ENCODE measurements at places on chromosomes 3 and 15.

GRCh38 chr3:111903067-111903511 is 44.0 kb downstream of the PHLDB2 start:
- DNase-seq, result no peak

- DNase-seq, result no peak
Observed at GRCh38 chr3:178618197-178618596, 82.0 kb downstream of the KCNMB2 start.

- DNase-seq, result peak; percentile 92
Observed at GRCh38 chr15:70474471-70475406, 288.6 kb downstream of the UACA start.

- no peak for DNase-seq
Observed at GRCh38 chr15:56786966-56787365, 53.7 kb upstream of the ZNF280D start.

DNA sequence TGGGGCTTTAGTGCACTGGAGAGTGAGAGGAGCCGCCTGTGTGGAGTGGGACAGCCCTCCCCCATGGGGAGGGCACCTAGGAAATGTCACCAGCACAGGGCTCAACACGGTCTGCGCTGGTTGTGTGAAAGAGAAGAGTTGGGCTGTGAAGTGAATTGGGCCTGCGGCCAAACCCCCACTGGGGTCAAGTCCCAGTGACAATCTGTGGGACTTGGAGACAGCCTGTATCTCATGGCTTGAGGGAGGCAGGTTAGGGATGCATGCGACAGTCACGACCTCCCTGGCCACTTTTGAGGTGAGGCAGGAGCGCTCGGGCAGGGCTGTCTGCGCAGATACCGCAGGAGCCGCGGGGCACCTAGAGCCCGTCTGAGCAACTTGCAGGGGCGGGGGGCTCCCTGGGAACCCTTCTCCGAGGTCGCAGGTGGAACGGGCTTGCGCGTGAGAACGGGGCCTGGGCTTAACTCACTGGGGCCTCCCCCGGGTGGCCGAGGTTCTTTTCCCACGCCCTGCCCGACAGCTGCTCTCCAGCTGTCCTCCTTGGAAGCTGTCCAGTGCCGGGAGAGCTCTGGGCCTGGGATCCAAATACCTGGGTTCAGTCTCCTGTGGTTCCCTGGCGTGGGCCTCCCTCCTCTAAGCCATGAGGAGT is 77.4 kb downstream of the SNRK start:
- DNase-seq, result no peak

- DNase-seq, result no peak
Observed at GRCh38 chr3:120168038-120168437, 73.8 kb upstream of the GSK3B start.

- DNase-seq, result no peak
Observed at GRCh38 chr15:76382987-76383728, 46.6 kb downstream of the ISL2 start.

DNA sequence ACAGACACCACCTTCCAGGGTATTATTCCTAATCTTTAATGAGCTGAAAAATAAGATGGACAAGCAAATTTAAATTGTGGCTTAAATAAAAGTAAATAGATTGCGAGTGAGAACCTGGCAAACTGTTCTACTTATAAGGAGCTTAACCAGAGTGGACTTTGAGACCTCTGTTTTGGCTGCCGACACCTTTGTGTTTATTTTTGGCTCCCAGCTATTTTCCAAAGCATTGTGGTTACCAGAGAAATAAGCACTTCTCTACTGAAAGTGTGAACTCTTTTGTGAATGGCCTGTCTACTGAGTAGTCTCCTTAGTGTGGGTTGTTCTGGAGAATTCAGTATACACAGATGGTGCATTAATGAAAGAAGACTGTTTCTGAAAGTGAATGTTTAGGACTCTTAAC is 109.4 kb downstream of the ATP8B4 start:
- no peak for DNase-seq

DNA sequence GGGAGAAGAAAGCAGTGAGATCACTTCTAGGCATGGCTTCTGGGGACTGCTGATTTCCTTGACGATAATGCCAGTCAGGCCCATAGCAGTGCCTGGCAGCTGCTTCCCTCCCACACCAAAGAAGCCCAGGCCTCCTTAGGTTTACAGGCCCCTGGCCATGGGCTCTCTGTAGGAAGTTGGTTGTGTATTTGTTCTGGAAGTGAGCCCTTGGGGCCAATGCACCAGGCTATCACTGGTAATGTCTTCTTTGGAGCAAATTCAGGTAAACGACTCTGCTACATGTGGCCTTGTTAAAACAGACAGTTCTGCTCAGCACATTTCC is 89.3 kb downstream of the CCNL1 start:
- DNase-seq, result no peak

- DNase-seq, result no peak
Observed at GRCh38 chr3:98839846-98840245, 61.6 kb downstream of the DCBLD2 start.

- DNase-seq, result no peak
Observed at GRCh38 chr3:13536832-13537231, 12.1 kb upstream of the FBLN2 start.

DNA sequence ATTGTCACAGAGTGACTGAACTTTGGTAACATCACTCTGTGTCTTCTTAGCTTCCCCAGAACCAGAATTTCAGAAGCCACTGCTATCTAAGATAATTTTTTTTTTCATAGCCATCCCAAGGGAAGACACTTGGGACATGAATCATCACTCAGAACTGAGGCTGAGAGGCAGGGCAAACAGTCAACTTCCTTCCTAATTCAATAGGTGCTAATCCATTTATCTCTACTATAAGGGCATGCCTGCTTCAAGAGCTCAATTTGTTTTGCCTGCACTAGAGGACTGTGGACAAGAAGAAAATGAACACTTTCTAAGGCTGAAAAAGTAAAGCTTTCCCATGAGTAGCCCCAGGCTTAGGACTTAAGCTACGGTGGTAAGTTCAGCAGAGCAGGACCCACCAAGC is 56.7 kb upstream of the MYRIP start:
- no peak for DNase-seq

- no peak for DNase-seq
Observed at GRCh38 chr3:54211097-54211496, 88.7 kb downstream of the CACNA2D3 start.

GRCh38 chr3:127391436-127392155 is 103.8 kb upstream of the PRR20G start:
- DNase-seq, result no peak

- no peak for DNase-seq
Observed at GRCh38 chr15:38154837-38155236, 97.8 kb upstream of the SPRED1 start.

DNA sequence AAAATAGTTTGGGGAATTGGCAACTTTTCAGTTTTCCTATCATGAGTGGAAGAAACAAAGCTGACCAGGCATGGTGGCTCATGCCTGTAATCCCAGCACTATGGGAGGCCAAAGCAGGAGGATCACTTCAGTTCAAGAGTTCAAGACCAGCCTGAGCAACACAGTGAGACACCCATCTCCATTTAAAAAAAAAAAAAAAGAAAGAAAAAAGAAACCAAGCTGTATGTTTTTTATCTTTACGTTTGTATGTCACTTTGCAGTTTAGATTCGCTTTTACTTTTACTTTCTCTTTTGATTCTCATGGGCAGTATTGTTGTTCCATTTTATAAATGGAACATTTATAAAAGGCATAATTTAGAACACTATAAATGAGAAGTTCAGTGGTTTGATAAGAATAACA is 31.2 kb upstream of the TNIK start:
- peak; percentile 54 for DNase-seq

- DNase-seq, result no peak
Observed at GRCh38 chr3:45595364-45596195, 1.0 kb downstream of the LIMD1 start.

DNA sequence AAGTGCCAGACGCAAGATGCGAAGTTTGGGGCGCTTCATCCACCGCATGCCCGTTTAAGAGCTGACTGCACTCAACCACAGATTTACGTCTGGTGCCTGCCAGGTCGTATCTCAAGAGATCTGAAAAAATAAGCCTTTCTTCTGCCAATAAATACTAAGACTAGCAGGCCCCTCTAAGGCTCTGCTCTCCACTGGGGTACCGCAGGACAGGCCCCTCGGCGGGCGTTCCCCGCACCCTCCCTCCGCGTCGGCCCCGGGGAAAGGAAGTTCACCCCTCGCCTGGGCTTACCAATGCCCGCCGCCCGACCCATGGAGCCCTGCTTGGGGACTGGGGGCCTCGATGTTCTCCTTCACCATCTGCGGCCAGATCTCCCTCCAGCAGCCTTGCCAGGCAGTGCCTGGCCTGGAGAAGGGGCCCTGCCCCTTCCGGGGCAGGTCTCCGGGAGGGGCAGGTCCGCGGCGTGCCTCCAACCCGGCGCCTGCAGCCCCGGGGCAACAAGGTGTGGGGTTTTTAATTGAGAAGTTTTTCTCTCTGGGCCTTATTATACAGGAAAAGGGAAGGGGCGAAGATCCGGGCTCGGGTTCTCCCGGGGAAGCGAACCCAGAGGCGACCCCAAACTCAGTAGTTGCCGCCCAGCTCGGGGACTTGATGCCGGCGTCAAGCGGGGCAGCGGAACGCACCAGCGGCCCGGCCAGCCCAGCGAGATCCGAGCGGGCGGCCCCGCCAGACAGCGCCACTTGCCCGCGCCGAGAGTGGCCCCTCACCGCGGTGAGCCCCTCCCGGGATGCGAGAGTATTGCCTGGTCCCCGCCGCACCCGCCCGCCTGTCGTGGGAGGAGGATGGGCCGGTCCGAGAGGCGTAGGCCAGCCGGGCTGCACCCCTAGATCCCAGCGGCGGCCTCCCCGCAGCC is 735 bp downstream of the GOLGA8B start:
- peak; percentile 37 for DNase-seq

- DNase-seq, result no peak
Observed at GRCh38 chr3:14141602-14142341, 16.9 kb downstream of the TMEM43 start.

- DNase-seq, result no peak
Observed at GRCh38 chr3:58874248-58874741, 175.5 kb downstream of the CFAP20DC start.

GRCh38 chr3:152549263-152549662 is 280.5 kb downstream of the MBNL1 start:
- no peak for DNase-seq

DNA sequence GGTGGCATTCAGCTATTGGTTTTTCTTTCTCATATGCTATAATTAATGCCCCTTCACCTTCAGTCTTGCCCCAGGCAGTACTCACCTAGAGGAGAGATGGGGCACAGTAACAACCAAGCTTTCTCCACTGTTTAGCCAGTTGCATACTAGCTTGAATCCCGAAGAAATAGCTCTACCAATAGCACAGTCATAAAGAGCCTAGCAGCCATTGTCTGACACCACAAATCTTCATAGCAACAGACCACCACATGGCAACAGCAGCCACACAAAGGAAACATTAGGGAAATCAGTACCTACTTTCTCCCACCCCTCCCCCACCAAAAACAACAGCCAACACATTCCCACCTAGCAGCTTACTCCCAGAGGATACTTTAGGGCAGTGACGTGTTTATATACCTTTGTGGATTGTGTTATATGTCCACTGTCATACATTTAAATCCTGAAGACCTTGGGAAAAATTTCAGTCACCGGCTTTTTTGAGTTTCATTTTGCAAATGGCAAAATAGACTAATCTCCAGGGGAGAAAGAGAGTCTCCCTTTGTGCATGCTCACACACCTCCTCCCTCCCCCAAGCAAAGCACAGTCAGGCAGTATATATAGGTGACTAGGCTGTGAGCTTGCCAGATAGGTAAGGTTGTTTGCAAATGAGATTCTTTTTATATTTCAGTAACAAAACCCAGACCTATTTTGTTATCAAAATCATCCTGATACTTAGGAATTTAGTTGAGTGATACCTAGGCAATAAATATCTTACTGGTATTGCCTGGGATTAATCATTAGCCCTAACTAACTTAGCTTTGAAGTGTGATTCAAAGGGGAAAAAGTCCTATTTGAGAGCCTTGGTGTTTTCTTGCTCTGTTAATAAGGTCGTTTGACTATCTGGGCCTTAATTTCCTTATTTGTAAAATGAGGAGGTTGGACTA is 140.6 kb downstream of the RBPMS2 start:
- no peak for DNase-seq

DNA sequence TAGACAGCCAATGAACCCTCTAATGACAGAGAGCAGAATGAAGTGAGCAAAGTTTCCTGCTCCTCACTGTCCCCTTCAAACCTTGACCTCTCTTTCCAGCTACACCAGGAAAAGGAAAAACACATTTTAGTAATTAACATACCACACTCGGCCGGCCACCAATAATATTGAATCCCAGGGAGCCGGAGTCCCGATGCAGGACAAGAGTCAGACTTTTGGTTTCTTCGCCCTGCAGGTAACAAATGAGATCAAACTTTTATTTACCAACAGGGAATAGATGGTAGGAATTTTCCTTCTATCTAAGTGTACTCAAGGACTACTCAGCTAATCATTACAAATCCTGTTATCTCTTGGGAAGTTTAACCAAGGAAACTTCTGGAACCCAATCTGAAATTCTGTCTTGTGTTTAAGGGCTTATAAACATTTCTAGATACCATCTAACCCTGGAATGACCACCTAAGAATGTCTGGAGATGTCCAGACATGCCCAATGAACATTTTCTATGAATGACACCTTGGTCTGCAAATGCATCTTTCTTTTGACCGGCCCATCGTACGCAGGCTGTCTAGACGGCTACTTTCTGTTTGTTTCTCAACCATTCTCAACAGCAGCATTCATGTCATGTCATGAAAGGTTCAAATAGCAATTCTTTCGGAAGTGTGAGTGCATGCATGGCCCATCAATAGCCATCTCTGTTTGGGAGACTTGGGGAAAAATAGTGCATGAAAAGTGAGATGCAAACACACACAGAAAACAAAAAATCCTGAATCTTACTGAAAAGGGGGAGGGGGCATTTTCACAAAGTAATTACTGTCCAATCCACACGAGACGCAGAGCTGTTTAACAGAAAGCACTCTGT is 16.1 kb downstream of the PDZRN3 start:
- no peak for DNase-seq

- DNase-seq, result peak; percentile 50
Observed at GRCh38 chr3:51637941-51638471, 33.0 kb upstream of the TEX264 start.

DNA sequence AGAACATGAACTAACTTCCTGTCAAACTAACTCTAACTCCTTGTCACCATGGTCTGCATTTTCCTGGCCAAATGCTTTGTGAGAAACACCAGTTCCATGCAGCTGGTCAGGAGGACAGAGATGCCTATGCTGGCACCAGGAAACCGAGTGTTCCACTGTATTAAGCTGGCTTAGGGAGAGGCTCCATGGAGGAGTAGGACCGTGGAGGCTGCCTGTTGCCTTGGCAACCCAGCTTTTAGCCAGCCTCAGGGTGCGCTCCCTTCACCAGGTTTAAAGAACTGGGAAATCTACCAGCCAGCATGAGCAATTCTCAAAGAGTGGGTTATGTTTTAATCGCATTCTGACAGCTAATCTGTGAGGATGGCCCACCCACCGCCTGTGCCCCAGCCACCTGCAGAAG is 394.1 kb downstream of the OCA2 start:
- DNase-seq, result no peak

GRCh38 chr15:73900095-73900712 is 26.1 kb upstream of the LOXL1 start:
- DNase-seq, result no peak
